ENCODE measurements at places on chromosomes 12 and 14.

DNA sequence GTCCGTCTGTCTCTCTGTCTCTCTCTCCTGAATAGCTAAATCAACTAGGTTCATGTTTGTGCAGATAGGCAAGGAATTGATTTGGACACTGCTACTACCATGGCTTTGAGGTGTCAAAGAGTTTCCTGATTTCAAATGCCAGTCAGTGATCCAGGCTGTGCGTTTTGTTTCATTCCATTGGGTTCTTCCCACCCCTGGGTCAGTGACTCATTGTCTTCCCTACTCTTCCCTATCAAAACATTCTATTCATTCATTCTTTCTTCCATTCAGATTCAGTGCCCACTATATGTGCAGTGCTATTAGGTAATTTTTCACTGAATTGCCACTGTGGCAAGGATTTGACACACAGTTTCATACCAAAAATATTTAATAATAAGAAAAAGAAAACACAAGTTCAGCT, 50.4 kb downstream of the RPH3A start:
- no peak for DNase-seq

DNA sequence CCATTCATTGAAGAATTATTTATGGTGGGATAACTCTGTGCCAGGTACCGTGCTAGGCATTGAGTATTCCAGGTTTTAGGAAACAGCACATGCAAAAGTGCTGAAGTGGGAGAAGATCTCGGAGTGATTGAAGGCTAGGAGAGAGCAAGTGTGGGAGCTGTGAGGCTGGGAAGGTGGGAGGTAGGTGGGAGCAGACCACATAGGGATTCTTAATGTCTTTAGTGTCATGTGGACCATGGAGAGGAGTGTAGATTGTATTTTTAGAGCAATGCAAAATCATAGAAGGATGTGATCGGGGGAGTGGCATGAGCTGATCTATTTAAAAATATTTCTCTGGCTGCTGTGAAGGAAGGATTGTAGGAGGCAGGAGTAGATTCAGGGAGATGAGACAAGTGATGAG, 5.4 kb downstream of the PTPN11 start:
- DNase-seq = no peak

DNA sequence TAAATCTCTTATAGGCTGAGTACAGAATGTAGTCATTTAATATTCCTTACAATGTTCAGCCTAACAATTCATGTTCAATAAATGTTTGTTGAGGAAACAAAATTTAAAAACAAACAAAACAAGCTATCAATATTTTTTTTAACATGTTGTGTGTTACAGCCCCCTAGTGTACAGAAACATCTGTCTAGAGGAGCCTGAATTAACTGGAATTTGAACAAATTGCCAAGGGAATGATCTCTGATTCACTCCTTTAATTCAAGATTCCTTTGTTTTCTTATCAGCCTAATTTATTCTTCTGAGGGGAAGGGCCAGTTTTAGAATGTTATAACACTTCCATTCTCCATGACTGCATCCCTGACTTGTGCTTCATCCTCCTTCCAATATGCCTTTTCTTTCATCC, 127.2 kb downstream of the CMAS start:
- DNase-seq = no peak

DNA sequence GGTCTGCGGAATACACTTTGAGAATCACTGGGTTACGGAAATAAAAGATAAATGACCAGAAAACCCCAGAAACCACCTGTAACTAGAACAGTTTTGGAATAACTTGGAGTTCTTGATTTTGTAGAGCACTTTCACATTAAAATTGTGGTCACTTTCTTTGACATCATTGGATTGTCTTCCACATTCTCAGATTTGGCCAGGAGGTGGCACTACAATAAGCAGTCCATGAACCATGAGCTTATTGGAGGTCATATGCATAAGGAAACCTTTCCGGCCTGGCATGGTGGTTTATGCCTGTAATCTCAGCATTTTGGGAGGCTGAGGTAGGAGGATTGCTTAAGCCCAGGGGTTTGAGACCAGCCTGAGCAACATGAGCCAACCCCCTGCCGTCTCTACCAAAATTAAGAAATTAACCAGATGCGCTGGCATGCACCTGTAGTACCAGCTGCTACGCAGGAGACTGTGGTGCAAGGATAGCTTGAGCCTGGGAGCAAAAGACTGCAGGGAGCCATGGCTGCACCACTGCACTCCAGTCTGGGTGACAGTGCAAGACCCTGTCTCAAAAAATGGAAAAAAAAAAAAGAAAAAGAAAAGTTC, 107.7 kb upstream of the CAND1 start:
- DNase-seq = peak; percentile 17

GRCh38 chr12:123696646-123697045, 15.5 kb upstream of the ATP6V0A2 start:
- no peak for DNase-seq
